ENCODE measurements at places on chromosomes 12 and 14. TPM values are rescaled to one million over a fixed set of nuclear protein-coding genes. Genes with fewer than 3 reads are reported as not detected.

- no peak for DNase-seq
These were observed 2.5 kb downstream of the TRAF3 start for GRCh38 chr14:102779574-102780315.

- no peak for DNase-seq
These were observed 38.3 kb downstream of the FNTB start for GRCh38 chr14:65024957-65025356.

- DNase-seq = no peak
These were observed 18.9 kb downstream of the CMAS start for GRCh38 chr12:22064968-22065367.

- no peak for DNase-seq
These were observed 120.9 kb upstream of the BCL2L14 start for GRCh38 chr12:11949738-11950411.

Gene ERBB3
- total RNA-seq = 0.72 TPM

Gene KRT3
- not detected for total RNA-seq

DNA sequence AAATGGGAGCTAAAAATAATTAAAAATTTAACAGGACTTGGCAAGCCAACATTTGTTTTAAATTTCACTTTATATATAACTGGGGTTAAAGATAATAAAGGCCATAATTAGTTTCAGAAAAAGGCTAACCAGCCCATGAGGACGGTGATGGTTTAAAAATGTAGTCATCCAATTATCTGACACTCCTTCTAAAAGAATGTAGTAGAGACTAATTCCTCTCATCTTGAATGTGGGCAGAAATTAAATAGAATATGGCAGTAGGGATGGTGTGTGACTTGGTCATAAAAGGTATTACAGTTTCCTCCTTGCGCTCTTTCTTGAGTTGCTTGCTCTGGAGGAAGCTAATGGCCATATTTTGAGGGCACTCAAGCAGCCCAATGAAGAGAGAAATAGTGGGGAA is 49.1 kb upstream of the PTPRB start:
- no peak for DNase-seq

DNA sequence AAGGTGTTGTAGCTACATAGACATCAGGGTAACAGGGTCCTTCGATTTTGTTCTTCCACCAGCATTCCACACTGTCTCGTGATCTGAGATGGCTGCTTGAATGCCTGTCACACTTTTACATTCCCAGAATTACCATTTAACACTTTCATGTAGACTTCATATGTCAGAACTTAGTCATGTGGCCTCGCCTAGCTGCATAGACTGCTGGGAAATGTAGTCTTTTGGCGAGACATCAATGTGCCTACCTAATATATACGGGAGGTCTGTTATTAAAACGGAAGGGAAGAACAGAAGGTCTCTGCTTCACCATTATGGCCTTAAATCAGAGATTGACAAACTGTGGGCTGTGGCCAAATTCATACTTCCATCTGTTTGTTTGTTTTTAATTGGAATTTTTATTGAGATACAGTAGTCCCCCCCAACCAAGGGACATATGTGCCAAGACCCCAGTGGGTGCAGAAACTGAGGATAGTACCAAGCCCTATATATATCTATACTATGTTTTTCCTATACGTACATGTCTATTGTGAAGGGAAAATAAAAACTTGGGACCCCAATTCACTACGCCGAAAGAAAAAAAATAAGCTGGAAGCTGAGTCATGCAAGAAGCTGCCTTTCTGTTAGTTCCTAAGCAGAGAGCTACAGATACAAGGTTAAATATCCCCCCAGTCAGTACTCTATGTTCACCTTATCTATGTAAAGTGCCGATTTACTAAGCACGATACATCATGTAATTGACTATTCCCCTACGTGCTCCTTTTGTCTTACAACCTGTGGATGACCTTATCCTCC is 11.3 kb upstream of the HRK start:
- no peak for DNase-seq

DNA sequence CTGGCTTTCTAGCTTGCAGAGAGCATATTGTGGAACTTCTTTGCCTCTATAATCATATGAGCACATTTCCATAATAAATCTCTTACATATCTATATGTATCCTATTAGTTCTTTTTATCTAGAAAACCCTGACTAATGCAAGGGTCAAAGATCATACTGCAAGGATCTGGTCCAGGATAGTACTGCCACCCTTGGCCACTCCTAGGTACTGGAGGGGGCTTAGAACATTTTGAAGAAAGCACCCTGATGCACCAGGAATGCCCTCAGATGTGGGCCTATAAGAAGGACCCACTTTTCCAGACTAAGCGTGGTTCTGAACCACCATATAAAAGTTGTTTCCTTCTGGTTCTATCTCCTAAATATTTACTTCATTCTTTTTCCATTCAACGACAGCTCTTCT is 14.6 kb downstream of the ATXN7L3B start:
- DNase-seq = no peak

DNA sequence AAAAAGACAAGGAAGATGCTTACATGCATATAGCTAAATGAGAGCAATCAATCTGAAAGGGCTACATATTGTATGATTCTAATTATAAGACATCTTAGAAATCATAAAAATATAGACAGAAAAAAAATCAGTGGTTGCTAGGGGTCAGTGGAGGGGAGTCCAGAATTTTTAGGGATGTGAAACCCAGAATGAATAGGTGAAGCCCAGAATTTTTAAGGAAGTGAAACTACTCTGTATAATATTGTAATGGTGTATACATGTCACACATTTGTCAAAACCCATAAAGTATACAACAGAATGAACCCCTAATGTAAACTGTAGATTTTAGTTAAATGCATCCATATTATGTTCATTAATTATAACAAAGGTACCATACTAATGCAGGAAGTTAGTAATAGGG is 713.2 kb downstream of the FLRT2 start:
- no peak for DNase-seq
